ENCODE measurements at places on chromosomes 4 and X. TPM values are rescaled to one million over a fixed set of nuclear protein-coding genes. Genes with fewer than 3 reads are reported as not detected.

CYBB gene
- total RNA-seq, result not detected

MAGEA12 gene
- total RNA-seq, result not detected

MAGEA6 gene
- not detected for total RNA-seq

GASK1B gene
- total RNA-seq, result 0.51 TPM

USP17L21 gene
- not detected for total RNA-seq

TKTL1 gene
- total RNA-seq, result not detected

JAKMIP1 gene
- total RNA-seq, result not detected
